GM13977 (cell line): ENCODE measurements at places on chromosomes 13 and 19.

GRCh38 chr13:25024175-25024574, 71.8 kb upstream of the PABPC3 start:
- no peak for DNase-seq

- DNase-seq = peak; percentile 88
These were observed 750 bp upstream of the SLC27A1 start for GRCh38 chr19:17469481-17470067.

GRCh38 chr13:43289470-43290255, 266.3 kb downstream of the DNAJC15 start:
- no peak for DNase-seq

DNA sequence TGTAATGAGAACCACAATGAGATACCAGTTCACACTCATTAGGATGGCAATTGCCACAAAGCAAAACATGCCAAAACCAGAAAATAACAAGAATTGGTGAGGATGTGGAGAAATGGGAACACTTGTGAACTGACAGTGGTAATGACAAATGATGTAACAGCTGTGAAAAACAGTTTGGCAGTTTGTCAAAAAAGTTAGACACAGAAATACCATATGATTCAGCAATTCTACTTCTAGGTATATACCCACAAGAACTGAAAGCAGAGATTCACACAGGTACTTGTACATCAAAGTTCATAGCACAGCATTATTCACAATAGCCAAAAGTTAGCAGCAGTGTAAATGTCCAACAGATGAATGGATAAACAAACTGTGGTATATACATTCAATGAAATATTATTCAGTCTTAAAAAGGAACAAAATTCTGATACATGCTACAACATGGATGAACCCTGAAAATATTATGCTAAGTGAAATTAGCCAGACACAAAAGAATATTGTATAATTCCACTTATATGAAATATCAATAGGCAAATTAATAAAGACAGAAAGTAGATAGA, 96.5 kb downstream of the UGGT2 start:
- no peak for DNase-seq

DNA sequence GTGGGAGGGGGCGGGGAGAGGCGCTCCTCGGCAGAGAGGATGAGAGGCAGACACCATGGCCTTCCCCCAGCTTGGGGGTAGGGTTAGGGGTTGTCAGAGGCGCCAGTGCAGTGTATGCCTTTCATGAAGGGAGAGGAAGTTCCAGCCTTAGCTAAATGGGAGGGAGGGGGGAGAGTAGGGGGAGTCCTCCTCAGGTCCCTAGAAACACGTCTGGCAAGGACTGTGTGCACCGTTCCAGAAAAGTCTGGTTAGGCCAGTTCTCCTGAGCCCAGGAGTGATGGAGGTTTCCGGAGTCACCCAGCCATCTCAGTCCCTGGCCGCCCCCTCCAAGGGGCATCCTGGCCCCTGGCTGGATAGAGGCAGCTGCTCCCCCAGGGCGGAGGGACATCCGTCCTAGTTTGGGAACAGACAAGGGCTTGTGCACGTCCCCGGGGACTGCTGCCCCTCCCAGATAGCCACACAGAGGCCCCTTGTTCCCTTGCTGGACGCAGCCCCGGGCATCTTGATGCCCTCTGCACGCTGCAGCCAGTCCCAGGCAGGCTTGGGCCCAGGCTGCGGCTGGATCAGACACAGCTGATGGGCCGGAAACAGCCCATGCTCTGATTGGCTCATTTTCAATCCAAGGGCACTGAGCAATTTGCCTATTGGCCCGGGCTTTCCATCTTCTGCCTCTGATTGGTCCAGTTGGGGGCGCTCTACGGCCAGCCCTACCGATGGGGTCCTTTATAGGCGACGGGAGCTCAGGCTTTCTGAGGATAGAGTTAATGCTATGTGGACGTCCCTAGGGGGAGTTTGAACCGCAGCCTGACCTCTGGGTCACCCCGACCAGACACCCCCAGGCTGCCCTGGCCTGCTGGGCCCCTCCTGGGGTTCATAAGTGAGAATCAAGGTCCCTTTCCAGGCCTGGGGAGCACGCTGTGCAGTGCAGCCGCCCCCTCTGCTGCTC, 3.8 kb downstream of the S1PR2 start:
- DNase-seq = no peak

- DNase-seq = no peak
These were observed 11.6 kb upstream of the RAP2A start for GRCh38 chr13:97422118-97423054.

DNA sequence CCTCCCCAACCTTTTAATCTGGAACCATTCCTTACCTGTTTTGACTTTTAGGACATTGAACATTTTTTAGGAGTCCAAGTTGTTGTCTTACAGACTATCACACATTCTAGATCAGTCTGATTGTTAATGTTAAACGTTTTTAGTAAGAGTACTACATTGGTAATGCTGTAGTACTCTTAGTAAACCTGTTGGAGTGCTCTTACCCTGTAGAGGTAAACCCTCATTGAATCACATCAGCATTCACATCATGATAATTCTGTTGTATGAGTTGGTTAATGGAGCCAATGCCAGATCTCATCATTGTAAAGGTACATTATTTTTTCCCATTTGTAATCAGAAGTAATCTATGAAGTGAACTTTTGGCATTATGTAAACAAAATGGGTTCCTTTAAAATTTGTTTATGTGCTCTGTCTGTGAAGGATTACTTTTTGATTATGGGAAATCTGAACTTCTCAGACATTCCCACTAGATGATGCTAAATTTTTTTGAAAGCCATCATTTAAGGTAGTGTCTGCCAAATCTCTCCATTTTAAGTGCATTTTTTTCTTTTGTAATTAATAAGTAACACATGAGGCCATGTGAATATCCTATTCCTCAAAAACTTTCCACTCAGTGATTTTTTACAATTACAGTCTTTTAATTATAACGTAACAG, 55.2 kb downstream of the VWA8 start:
- peak; percentile 47 for DNase-seq
